Activated naive CD4-positive, alpha-beta T cell treated with anti-CD3 and anti-CD28 coated beads for 36 hours (primary cell): ENCODE measurements at places on chromosomes 1 and 21.
A peak's percentile ranks its signal among the peaks of the same experiment; 100 is the strongest.

DNA sequence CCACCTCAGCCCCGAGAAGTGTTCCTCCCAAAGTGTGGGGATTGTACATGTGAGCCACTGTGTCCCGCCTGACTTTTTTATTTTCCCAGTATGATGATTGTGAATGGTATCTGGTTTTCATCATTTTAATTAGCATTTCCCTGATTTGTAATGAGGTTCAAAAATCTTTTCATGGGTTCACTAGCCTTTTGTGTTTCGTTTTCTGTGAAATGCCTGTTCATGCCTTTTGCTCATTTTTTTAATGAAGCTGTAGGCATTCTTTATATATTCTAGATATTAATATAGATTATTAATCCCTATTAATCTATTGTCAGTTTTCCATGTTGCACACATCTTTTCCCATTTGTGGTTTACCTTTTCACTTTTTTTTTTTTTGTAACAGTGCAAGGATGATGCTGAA, 20.5 kb downstream of the DAP3 start:
- no peak for DNase-seq

GRCh38 chr1:161973924-161974845, 49.5 kb downstream of the OLFML2B start:
- DNase-seq = no peak

- no peak for DNase-seq
Measured at GRCh38 chr1:27004471-27005165, 8.0 kb downstream of the TENT5B start.

DNA sequence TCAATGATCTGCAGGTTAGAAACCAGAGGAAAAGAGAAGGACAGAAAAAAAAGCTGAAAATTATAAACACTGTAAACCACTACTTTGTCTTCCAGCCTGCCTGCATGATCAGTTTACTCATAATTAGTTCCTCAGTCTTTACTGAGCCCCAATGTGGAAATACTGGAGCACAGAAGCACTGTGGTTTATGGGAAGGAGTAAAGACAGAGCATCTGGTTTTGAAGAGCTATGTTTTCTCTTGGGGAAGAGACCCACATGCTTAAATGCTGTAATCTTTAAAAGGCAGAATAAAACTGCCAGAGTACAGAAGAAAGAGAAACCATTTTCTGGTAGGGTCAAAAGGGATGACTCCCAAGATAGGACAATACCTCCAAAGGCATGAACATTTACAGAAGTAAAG, 159.0 kb upstream of the ZNHIT6 start:
- no peak for DNase-seq

- no peak for DNase-seq
Measured at GRCh38 chr1:25074351-25075227, 144.5 kb upstream of the RUNX3 start.

- DNase-seq = no peak
Measured at GRCh38 chr1:76124196-76124595, 49.6 kb downstream of the ST6GALNAC3 start.

GRCh38 chr1:94643819-94644218, 102.3 kb upstream of the F3 start:
- no peak for DNase-seq

- DNase-seq = no peak
Measured at GRCh38 chr1:213934649-213935048, 53.1 kb upstream of the PROX1 start.

DNA sequence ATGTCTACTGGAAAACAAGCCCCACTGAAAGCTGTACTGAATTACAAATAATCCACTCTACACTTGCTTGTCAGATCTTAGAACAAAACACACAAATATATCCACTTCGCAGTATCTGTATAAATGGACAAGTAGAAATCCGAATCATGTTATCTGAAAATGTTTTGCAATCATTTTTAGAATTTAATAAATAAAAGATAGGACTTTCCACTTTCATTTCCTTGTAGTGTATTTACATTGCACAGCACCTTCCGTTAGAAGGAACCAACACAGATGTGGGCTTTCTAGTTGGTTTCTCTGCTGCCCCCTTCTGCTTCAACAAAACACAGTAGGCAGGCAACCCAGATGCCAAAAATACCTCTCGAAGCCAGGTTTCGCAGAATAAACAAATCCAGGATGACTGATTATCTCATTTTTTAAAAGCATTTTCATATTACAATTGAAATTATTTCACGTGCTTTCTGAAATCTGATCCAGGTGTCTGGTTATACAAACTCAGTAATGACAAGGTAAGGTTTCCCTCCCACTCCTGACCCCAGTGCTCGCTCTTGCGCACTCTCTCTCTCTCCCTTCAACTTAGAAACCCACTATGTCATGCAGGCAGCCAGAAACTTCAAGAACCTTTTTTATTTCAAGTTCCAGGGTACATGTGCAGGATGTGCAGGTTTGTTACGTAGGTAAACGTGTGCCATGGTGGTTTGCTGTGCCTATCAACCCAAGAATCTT, 389.9 kb downstream of the SMYD3 start:
- peak; percentile 45 for DNase-seq

GRCh38 chr1:61647142-61647541, 77.8 kb downstream of the TM2D1 start:
- DNase-seq = no peak

GRCh38 chr1:236429715-236430274, 35.7 kb downstream of the EDARADD start:
- DNase-seq = no peak

- DNase-seq = peak; percentile 82
Measured at GRCh38 chr1:154755858-154756730, 114.0 kb downstream of the KCNN3 start.
